Activated CD4-positive, alpha-beta T cell treated with anti-CD3 and anti-CD28 coated beads for 48 hours (primary cell): ENCODE measurements at places on chromosomes 16 and 17.

GRCh38 chr16:14139872-14140271 is 68.8 kb downstream of the MRTFB start:
- DNase-seq: no peak

DNA sequence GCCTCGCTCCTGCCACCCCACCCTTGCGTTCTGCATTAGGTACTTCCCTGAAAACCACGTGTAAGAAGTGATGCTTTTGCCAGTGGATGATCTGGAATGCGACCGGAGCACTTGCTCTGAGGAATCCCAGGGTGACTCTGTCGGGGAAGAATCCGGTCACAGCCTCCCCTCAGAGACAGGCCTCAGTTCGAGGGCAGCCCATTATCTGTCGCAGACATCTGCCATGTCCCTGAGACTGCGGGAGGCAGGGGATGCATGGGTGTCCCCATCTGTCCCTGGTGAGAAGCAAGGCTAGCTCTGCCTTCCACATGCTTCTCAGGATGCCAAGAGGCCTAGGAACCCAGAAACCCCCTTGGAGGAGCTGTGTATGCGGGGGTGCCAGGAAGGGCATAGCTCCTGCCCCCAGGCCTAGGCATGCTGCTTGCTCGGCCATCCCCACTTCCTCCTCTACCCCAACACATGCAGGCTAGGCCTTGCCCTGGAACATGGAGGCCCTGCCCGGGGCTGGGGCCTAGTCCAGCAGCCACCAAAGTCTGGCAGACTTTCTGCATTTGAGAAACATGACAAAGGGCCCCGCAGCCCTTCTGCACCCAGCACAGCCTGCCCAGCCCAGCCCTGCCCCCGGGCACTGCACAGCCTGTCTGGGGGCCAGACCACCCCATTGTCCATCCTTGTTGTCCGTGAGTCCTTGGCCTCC is 20.5 kb downstream of the MNT start:
- DNase-seq: no peak

DNA sequence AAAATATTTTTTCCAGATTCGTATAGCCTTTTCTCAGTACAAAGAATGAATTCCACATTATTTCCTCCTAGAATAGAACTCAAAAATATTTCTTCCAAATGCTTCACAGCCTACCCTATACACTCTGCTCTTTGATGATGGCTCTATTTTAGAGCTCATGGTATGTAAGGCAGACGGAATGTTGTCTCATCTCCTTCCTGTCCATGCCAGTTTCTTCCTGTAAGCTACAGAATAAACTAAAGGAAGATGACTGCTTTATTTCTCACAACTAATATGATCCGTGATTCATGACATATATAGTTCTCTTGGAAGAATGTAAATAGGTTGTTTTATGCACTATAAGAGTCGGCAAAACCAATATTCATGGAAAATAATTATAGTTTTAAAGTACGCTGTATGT is 723.1 kb downstream of the CDH11 start:
- no peak for DNase-seq

DNA sequence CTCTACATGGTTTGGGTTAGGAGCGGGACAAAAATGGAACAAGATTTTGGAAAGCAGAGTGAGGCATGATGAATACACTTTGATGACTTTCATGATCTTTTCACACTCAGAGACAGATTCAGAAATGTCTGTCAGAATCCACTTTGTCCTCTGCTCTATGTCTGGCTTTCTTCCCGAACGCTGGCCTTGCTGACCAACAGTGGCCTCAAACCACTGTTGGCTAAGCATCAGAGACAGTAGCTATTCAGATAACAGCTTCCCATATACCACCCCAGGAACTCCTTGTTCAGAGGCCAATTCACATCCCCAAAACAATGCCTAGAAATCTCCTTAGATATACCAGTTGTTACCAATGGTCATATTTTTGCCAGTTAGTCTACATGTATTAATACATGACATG is 40.9 kb downstream of the FBXL20 start:
- no peak for DNase-seq

DNA sequence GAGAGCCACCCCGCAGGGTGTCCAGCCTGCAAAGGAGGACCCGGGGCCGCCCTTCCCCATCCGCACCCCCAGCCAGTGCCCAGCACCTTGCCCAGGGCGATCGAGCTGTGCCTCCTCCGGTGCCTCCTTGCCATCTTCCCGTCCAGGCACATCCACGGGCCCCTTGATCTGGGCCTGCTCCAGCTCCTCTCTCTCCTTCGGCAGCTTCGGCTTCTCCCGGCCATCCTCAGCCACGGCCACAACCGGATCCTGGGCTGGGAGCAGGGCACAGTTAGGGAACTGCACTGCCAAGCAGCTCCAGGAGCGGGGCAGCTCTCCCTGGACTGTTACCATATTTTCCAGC is 13.8 kb downstream of the NDUFAF8 start:
- no peak for DNase-seq

DNA sequence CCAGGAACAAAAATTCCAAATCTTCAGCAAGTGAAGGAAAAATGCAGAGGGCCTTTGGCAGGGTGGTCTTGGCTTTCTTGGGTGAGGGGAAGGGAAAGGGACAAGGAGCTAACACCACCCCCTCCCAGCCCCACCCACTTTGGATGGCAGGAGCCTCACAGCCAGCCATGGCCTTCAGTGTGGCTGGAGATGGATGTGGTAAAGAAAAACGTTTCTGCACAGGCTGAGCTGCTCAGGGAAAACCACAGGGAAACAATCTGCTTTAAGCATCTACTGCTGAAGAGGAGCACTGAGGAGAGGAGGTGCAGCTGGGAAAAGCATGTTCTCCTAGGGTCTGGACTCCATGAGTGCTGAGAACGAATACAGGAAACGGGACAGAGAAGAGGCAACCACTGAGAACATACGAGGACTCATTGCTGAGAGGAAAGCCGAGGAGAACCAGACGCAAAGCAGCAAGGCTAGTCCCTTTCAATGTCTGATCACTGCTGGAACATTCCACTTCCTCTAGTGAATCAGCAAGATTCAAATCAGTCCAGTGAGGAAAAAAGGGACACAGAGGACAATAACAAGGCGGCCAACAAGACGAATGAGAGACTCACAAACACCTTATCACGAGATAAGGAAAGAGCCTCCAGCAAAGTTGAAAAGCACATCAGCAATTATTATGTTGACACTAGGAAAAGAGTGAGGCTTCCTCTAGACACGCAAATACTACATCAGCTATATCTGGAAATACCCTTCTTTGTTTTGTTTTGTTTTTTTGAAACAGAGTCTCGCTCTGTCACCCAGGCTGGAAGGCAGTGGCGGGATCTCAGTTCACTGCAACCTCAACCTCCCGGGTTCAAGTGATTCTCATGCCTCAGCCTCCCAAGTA is 41.7 kb downstream of the ZZEF1 start:
- DNase-seq: no peak

DNA sequence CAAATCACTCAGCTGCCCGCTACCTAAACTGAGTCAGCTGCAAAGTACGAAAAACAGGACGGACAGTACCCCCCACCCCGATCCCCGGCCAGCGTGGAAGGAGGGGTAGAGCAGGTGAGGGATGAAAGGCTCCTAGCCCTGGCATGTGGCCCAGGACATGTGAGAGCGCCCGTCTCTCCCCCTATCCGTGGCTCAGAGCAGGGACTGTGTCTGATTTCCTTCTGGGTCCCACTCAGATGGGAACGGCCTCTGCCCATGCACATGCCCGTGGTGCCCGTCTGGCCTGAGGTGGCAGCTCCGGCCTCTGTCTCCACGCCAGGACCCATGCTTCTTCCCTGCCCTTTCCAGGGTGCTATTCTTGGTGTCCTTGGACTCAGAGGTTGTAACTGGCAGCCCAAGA is 30.2 kb upstream of the RASD1 start:
- no peak for DNase-seq

GRCh38 chr16:89409161-89409711 is 81.1 kb downstream of the ANKRD11 start:
- peak; percentile 63 for DNase-seq

DNA sequence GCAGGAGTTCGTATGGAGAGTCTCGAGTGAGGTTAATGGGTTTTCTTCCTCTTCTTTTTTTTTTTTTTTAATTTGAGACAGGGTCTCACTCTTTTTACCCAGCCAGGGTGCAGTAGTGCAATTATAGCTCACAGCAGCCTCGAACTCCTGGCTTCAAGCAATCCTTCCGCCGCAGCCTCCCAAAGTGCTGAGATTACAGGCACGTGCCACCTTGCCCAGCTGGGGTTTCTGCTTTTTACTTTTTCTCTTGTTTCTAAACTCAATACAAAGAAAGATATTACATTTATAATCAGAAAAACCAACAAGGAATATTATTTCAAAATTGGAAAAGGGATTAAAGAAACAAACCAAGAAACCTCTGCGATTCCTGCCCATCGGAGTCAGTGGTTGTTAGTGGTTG is 175.9 kb downstream of the SEC14L1 start:
- DNase-seq: no peak

- no peak for DNase-seq
Observed at GRCh38 chr17:14513835-14514234, 213.0 kb downstream of the HS3ST3B1 start.

DNA sequence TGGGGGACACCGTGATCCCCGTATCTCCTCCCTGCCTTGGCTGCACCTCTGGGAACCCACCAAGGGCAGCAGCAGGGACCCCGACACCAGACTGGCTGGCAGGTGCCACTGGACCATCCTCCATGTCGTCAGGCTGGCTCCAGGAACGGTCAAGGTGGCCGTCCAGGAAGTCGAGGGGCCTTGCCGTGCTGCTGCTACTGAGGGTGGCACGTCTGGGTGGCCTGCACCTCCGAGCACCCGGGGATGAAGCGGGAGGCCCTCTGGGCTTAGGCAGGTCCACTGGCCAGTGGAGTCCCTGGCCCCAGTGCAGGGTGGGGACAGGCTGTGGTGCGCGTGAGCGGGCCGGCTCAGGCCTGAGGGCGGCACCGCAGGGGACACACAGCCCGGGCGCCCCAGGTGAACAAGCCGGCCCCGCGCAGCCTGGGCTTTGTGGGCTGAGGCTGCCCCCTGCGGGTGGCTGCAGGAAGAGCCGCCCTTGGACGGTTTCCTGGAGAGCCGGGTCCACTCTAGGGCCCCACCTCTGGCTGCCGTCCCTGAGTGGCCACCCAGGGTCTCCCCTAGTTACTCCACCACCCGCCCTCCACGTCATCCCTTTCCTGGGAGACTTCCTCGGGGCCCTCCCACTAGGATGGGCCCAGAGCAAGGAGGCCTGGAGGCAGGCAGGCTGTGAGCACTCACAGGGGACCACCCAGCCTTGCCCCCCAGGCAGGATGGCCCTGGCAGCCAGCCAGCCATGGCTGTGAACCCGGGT is 42.8 kb upstream of the ZC3H18 start:
- peak; percentile 69 for DNase-seq

DNA sequence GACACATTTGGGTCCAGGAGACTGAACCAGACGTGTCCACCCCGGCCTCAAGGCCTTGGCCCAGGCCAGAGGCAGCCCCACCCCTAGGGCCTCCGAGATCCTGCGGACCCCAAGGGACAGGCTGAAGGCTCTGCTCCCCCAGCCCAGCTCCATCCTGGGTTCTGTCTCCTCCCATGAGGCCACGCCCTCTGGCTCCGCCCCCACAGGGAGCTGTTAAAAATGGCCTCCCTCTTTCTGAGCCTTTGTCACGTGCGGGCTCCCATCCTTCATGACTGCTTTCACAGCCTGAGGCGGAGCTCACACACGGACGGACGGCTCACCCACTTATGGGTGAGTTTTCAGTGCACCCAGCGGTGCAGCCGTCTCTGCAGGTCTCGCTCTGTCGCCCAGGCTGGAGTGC is 6.5 kb upstream of the CACNA1H start:
- peak; percentile 44 for DNase-seq

- DNase-seq: no peak
Observed at GRCh38 chr17:72439893-72440502, 319.2 kb downstream of the SOX9 start.

- DNase-seq: no peak
Observed at GRCh38 chr17:35732806-35733136, 1.3 kb downstream of the RASL10B start.

DNA sequence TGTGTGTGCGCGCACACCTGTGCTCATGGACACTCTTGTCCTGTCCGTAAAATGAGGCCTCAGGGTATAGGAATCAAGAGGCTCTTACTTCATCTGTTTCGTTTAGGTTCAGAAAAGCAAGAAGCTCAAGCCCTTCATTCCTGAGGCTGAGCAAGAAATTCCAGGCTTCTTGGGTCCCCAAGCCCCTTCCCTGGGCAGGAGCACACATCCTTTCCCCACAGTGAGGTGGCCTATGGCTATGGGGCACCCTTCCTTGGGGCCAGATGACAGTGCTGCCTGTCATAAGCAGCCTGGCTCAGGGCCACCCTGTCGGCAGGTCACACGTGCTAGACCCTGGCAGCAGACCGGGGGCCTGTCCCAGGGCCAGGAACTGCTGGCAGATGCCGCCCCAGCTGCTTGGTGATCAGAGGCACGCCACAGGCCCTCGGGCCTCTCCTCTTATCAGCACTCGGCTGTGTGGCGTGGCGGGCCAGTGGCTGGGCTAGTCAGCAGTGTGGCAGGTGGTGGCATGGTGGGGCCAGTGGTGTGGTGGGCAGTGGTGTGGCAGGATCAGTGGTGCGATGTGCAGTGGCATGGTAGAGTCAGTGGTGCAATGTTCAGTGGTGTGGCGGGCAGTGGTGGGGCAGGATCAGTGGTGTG is 50.2 kb downstream of the NKD1 start:
- DNase-seq: no peak

DNA sequence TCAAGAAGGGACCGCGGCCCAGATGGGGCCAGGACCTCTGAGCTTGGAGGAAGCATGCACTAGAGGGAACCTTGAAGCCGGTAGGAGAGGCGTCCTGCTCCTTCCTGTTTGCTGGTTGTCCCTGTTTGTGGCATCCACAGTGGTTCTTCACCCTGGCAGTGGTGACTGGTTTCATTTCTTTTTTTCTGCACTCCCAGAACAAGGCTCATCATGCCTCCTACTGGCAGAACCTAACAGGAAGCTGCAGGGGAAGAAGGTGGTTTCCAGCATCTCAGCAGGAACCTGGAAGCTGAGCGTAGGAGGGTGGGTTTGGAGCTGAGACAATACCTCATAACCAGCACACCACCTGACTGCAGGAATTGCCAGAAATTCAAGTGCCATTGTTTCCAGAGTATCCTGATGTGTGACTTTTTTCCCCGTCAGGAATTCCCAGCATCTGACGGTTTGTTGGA is 5.8 kb downstream of the TMEM231 start:
- DNase-seq: peak; percentile 46
